ENCODE measurements at places on chromosomes 11 and 22.
A peak's percentile ranks its signal among the peaks of the same experiment; 100 is the strongest.

DNA sequence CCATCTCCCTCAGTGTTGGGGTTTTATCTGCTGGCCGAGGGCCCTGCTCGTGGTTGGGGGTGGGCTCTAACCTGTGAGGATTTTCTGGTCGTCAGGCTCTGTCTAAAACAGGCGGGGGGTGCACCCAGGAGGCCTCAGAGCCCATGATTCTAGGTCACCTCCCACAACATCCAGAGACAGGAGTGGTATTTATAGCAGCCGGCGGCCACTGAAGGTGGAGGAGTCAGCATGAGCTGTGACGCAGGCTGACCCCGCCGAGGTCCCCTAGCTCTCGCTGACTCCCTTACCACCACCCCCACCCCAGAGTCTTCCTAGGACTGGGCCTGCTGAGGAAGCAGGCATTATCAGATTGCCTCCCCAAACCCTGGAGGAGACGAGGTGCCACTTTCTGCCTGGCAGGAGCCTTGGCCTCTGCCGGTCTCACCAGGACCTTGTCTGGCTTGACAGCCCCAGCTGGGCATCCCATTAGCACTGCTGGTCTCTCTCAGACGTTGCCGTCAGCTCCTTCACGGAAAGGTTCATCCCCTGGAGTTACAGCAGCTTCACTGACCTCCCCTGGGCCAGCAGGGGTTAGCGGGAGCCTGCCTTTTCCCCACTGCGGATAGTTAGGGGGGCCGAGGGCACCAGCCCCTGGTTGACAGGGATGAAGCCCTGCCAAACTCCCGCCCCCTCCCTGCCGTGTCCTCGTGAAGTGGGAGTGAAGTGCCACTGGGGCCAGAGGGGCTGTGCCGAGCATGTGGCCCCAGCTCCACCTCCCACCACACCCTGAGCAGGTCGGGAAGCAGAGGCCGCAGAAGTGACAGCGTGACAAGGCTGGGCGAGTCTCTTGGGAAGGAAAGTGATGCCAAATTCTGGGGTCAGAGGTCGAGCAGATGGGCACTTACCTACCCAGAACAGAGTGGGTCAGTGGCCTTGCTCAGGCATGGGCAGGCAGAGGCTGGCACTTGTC is 26.5 kb downstream of the DAGLA start:
- no peak for DNase-seq

DNA sequence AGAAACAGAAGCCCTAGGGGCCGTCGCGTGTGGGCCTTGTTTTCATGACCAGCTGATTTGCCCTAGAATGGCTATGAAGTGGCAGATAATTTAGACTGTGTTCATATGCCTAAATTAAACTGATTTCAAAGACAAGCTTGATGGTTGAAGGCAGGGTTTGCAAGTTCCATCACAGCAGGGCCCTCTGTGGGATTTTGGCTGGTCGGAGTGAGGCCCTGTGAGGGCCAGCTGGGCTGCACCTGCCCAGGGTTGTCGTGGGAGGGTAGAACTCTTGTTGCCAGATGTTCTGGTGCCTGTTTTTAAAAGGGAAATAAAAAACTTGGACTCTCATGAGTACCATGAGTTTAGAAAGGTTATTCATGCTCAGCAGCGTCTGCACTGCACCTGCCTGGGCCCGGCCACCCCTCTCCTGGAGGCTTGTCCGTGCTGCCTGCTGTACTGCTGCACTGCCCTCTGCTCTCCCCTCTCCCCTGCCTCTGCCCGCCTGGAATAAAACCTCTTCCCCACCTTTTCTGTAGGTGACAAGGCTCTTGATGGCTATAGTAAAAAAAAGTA is 44.1 kb downstream of the AP2A2 start:
- DNase-seq, result no peak

- DNase-seq, result no peak
Observed at GRCh38 chr11:112811783-112812182, 149.4 kb upstream of the NCAM1 start.

DNA sequence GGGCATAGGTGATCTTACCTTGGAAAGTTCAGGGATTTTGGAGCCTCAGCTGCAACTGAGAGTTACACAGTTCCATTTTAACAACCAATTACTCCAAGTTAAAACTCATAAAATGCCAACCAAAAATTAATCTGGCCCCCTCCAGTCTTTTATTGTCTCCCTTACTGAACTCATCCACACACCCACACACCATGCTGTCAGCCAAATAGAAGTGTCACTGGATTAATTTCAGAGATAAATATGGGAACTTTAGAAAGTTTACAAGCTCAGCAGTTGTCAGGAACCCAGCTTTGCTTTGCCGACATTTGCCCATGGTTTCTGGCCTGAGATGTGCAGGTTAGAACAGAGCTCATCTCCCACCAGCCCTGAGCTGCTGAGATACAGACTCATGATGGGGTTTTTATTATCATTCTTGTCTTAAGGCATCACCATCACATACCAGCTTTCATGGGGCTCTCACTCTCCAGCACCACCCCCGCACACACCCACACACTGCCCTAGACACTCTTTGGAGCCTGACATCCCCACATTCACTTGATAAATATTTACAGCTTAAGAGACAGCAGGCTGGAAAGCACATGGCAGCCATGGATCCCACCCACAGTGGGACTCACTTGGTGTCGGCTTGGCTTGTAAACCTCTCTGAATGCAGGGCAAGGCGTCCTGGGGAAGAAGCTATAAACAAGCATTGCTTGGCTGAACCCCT is 23.7 kb upstream of the CTR9 start:
- DNase-seq, result no peak

GRCh38 chr22:36606114-36606513 is 77.1 kb upstream of the EIF3D start:
- no peak for DNase-seq

GRCh38 chr22:43164636-43165035 is 13.3 kb downstream of the TSPO start:
- no peak for DNase-seq

- no peak for DNase-seq
Observed at GRCh38 chr11:131145791-131146190, 224.6 kb upstream of the NTM start.

GRCh38 chr22:45227645-45228400 is 12.9 kb downstream of the KIAA0930 start:
- DNase-seq, result no peak

DNA sequence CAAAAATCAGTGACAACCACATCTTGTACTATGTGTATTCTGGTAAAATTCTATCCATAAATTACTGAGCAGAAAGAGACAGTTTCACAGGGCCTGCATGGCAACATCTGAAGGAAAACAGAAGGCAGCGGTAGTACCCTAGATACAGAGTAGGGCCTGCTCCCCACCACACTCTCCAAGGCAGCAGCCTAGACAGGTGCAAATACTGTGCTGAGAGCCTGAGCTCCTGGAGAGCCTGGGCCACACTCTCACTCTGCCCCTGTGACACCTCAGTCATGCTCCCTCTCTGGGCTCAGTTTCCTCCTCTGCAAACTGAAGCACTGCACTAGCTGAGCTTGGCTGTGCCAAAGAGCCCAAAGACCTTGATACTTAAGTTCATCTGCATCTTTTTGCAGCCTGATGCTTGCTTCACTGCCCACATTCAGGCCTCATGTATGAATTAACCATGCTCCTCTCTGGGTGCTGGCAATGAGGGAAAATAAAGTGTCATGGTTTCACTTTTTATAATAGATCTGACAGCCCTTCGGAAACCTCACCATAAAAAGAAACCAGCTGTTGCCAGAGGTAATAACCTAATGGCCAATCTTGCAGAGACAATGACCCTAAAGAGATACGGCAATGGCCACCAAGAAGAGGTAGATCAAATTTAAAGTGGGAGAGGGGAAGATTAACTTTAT is 104.7 kb downstream of the PLEKHA7 start:
- DNase-seq, result no peak

GRCh38 chr22:17866127-17866526 is 91.9 kb upstream of the BID start:
- no peak for DNase-seq

DNA sequence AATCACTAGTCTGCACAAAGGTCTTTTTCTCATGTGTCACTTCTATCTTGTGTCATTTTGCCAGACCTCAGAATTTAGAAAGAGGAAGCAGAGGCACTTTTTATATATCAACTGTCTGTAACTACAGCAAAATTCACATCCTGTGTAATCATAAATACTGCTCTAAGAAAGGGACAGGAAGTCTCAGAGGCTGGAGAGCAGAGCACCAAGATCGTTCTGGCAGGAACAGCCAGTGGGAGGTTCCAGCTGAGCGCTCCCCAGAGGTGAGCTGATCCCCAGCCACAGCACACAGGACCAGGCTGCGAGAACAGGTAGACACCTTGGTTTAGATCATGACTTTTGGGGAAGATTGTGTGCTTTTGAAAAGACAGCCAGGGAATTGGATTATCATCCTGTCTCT is at the start of gene MS4A7:
Gene MS4A7 (plus strand): TSS at position 179 of the 400 bp plus-strand sequence. CDS start 4,610 bp downstream, outside the sequence.
- no peak for DNase-seq

DNA sequence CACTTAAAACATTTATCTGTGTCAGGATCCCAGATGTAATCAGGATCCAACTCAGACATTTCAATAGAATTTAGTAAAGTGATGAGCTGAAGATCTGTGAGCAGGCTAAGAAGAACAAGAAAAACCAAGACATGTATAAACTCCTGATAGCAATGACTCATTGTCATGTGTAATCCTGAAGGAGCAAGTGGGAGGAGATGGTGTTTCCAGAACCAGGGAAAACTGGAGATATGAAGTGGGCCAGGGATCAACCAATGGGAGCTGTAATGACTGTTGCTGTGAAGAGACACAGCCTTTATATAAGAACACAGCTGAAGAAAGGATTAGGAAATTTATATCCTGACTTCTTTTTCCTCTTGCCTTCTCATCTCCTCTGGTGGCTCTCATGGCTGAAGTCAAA is 682.5 kb upstream of the ARHGAP42 start:
- DNase-seq, result no peak

GRCh38 chr11:43493431-43493830 is 134.7 kb downstream of the TTC17 start:
- no peak for DNase-seq

DNA sequence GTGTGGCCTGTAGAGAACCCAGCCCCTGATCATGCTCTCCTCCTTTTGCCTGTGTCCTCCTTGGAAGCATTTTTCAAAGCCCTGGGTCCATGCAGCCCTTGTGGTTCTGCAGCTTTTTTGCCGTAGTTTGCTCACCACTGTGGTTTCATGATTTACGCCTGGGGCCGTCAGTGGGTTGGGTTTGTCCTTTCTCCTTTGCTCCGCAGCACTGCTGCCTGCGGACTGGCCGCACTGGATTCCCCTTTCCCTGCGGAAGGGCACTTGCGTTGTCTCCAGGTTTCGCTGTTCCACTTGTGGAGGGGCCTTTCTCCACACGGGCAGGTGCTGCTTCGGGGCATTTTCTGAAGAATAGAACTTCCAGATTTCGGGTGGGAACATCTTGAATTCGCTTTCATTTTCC is 1260.9 kb downstream of the BRD1 start:
- DNase-seq, result no peak

GRCh38 chr11:32555895-32556294 is 27.7 kb upstream of the EIF3M start:
- DNase-seq, result no peak

GRCh38 chr11:34405079-34405858 is 33.5 kb upstream of the CAT start:
- DNase-seq, result peak; percentile 24

DNA sequence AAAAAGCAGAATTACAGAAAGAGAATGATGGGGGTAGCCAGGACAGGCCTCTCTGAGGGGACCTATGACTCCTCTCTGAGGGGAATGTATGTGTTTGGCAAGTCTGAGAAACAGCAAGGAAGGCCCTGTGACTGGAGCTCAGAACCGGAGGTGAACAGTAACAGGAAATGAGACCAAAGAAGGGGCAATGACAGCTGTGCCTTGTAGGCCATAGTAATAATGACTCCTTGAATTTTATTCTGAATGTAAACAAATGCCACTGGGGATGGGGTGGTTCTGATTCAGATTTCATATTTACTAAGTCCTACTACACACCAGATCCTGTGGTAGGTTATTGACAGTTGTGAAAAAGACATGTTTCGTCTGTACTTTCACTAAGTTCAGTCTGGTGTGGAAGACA is 52.8 kb upstream of the APOA1 start:
- no peak for DNase-seq

- no peak for DNase-seq
Observed at GRCh38 chr11:36399745-36400144, 103.7 kb downstream of the PRR5L start.

- no peak for DNase-seq
Observed at GRCh38 chr22:32800994-32801536, 440 bp upstream of the TIMP3 start.

DNA sequence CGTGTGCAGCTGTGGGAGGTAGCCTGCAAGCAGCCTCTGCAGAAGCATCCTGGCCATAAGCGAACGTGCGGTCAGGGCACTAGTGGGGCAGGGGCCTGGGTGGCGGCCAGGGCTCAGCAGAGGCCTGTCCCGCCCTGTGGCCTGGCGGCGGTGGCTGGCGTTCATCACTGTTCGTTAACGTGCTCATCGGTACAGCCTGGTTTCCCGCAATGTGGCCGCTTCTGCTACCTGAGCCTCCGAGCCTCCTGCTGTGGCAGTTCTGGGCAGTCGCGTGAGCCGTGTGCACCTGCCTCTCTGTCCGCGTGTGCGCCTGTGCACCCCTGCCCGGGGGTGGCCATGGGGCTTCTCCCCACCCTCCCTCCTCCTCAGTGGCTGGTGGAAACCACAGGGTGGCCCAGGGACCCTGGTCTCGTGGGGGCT is 117.9 kb downstream of the KCNQ1OT1 start:
- DNase-seq, result no peak

DNA sequence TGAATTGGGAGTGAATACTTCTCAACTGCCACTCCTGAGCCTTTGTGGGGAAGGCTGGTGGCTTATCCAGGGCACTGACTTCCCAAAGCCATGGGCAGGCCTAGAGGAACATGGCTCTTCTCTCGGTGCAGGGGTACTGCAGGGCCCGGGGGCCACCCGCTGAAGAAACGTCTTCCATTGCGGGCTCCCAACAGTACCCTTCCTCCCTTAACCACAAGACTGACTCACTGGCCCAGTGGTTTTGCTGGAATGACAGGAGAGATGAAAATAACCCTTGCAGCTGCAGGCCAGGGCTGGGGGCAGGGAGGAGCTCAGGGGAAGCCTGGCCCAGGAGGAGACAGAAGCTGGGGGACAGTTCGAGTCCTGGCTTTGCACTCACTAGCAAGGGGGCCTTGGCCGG is 13.5 kb downstream of the TXN2 start:
- no peak for DNase-seq

- no peak for DNase-seq
Observed at GRCh38 chr11:12789596-12790215, 115.5 kb downstream of the TEAD1 start.

GRCh38 chr22:19648419-19648929 is 65.8 kb upstream of the SEPTIN5 start:
- DNase-seq, result no peak

DNA sequence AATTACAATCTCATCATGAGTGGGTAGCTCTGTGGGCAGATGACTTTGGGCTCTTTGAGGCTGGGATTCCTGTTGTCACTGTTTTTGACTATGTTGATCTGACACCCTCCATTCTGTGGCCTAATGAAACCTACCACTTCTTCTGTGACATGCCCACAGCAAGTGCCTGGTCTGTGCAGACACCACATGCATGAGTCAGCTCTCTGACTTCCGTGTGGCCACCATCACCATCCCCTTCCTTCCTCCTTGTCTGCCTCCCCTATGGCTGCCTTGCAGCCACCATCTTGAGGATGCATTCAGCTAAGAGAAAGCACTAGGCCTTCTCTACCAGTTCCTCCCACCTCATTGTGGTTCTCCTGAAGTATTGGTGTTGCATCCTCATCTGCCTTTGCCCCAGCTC is 15.3 kb upstream of the OR10V1 start:
- DNase-seq, result no peak

GRCh38 chr11:33860926-33861325 is 30.9 kb downstream of the LMO2 start:
- DNase-seq, result no peak

- no peak for DNase-seq
Observed at GRCh38 chr11:69650832-69651344, 9.9 kb downstream of the CCND1 start.

- no peak for DNase-seq
Observed at GRCh38 chr22:23184100-23184763, 3.9 kb downstream of the BCR start.

Measured in T-helper 1 cell (primary cell).